Caki2 (cell line): ENCODE measurements at places on chromosomes 2 and 18.

GRCh38 chr2:201199847-201200246, 16.9 kb downstream of the CASP10 start:
- no peak for DNase-seq

DNA sequence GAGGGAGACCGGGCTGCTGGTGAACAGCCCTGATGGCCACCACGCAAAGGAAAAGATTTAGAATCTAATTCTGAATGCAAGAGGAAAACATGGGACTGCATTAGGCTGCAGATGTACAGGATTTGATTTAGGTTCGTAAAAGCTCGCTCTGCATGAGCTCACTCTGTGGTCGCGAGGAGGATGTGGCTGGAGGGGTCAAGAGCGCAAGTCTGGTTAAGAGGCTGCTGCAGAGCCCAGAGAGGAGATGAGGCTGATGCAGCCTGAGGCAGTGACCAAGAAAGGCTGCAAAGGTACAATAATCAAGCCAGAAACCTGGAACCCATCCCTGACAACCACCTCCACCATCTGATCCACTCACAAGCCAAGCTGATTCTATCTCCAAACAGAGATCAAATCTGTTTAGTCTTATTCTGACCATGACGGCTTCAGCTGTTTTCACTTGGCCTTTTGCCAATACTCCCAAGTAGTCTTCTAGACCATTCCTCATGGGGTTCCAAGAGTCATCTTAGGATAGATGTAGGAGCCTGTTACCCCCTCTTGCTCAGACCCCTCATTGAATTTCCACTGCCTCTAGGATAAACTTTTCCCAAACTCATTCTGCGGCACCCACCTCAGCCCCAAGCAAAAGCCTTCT, 58.9 kb upstream of the ARL4C start:
- no peak for DNase-seq

GRCh38 chr18:62555135-62555534, 32.3 kb downstream of the ZCCHC2 start:
- DNase-seq: no peak

GRCh38 chr2:206408323-206409320, 34.7 kb upstream of the ADAM23 start:
- no peak for DNase-seq

DNA sequence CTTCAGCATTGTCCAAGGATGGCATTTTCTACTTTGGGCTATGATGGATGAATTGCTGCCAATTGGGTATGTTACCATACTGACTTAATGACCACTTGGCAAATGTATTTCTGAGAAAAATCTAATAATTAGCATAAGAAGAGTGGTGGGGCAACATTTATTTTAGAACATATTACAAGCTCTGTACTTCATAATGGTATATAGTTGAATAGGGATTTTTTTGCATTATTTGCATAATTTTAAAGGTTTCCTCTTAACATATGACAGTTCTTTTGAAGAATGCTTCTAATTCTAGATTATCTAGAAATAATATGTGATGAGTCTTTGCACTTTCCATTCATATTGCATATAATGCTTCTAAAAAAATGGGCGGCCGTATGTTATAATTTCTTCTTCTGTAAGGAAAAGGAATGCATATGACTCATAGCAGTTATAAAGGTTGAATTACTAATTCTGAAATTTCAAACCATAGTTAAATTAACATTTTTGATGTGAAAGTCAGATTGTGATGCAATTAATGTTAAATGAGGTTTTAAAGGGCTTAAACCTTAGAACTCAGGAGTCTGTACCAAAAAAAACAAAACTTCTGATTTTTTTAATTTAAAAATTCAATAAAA, 1652.3 kb upstream of the SLC39A10 start:
- no peak for DNase-seq

DNA sequence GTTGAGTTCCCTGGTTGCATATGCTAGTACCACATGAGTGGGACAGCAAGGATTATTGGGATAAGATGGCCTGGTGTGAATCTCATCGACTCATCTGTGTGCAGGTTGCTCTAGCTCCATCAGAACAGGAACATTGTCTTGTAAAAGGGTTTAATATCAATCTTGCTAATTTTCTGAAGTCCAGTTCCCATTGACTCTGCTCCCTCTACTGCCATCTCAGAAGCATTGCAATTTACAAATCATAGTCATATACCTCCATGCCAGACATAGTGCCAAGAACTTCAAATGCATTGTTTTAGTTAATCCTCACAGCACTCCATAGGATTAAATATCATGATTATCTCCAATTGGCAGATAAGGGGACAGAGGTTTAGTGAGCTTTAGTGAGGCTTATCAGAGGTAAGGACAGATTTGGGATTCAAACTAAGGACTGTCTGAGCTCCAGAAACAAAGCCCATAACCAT, 4.8 kb upstream of the STAT4 start:
- DNase-seq: peak; percentile 36

GRCh38 chr2:219362524-219363164, 25.1 kb downstream of the DNPEP start:
- peak; percentile 47 for DNase-seq

DNA sequence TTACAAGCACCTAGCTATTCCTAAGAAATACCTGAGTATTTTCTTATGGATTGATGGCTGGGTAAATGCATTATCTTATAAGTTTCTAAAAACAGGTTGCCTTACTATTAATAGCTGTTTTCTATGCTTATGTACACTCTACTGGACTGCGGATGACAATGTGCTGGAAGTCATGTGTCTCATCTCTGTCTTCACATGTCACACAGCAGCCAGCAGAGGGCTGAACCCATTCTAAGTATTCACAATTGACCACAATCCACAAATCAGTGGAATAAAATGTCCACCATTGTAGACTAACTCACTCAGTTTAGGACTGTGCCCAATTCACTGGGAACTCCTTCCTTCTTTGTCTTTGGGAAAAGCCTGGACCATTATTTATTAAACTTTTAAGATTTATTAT, 371.2 kb downstream of the INSIG2 start:
- DNase-seq: no peak

DNA sequence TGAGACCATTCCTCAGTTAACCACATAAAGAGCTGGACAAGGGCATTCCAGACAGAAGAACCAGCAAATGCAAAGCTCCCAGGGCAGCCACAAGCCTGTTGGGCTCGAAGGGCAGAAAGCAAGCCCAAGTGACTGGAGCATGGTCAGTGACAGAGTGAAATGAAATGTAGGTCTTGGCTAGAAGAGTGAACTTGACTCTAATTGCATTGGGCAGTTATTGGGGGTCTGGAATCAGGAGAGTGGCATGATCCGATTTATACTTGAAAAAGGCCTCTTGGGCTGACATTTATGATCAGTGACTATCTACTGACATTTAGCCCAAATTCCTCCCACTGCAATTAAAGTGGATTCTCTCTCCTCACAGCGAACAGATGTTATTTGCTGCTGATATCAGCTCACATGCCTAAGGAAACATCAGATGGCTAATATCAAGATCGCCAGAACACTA, 152.5 kb upstream of the KLF7 start:
- DNase-seq: no peak
